ENCODE measurements at places on chromosomes 3 and 15.

DNA sequence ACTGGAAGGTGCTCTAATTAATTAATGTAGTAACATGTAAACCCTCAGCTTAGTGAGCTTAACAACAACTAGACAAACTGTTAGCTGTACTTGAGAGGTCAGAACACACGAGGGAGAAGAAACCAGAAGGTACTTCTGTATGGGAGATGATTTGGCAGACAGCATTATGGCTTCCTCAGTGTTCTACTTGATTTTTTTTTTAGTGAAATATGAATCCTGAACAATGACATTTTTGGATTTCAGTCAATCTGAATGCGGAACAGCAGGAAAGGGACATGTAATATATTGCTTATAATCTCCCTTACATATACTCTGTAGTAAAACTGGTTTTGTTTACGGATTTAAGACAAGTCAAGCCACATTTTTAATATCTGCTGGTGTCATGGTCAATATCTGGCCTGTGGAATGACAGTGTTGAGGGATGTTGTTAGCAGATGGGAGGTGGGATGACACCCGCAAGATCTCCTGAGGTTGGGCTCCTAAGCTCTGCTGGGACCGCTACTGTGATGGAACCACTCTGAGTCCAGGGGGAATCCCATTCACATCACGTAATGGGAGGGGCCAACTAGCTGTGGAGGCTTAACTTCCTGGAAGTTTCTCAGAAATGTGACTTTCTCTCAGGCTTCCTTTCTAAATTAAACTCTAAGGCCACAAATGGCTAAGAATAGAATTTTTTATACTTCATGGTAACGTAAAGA is 18.7 kb downstream of the TNFAIP8L3 start:
- no peaks in the 10 kb centered on the region for H3K36me3 ChIP-seq
- DNase-seq = no peak
- no peak overlapping the region for H3K4me3 ChIP-seq
- H3K27ac ChIP-seq = no peak overlapping the region

DNA sequence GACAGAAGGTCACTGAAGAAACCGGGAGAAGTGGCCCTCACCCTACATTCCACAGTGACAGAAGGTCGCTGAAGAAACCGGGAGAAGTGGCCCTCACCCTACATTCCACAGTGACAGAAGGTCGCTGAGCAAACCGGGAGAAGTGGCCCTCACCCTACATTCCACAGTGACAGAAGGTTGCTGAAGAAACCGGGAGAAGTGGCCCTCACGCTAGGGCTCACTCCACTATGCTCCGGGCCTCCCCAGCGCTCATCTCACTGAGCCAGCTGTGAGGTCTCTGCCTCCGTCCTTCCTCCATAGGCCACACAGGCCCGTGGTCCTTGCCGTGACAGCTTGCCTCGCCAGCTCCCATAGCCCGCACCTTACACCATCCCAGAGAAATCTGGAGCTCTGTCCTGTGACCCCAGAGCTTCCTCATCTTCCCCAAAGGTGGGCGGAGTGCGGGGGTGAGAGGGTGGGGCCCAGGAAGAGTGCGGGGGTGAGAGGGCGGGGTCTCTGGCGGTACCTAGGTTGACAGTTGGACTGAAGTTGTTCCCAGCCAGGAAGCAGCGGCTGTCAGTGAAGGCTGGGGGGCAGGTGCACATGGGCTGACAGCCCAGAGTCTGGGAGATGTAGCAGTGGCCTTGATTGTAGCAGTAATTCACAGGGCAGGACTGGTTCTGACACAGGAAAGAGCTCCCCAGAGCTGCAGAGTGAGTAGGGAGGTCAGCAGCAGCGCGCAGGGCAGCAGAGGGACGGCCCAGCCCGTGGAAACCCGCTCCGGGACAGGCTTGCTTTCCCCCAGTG is 32.0 kb downstream of the MUC20 start:
- no peaks in the 10 kb centered on the region for H3K27me3 ChIP-seq
- H3K4me1 ChIP-seq = peaks cover 15% of the 10 kb centered on the region
- H3K36me3 ChIP-seq = no peaks in the 10 kb centered on the region
- no peak overlapping the region for H3K27ac ChIP-seq

GRCh38 chr3:102410616-102411015 is 24.2 kb upstream of the ZPLD1 start:
- H3K36me3 ChIP-seq = no peaks in the 10 kb centered on the region
- H3K4me1 ChIP-seq = no peaks in the 10 kb centered on the region
- no peaks in the 10 kb centered on the region for H3K27me3 ChIP-seq
- H3K4me3 ChIP-seq = no peak overlapping the region

DNA sequence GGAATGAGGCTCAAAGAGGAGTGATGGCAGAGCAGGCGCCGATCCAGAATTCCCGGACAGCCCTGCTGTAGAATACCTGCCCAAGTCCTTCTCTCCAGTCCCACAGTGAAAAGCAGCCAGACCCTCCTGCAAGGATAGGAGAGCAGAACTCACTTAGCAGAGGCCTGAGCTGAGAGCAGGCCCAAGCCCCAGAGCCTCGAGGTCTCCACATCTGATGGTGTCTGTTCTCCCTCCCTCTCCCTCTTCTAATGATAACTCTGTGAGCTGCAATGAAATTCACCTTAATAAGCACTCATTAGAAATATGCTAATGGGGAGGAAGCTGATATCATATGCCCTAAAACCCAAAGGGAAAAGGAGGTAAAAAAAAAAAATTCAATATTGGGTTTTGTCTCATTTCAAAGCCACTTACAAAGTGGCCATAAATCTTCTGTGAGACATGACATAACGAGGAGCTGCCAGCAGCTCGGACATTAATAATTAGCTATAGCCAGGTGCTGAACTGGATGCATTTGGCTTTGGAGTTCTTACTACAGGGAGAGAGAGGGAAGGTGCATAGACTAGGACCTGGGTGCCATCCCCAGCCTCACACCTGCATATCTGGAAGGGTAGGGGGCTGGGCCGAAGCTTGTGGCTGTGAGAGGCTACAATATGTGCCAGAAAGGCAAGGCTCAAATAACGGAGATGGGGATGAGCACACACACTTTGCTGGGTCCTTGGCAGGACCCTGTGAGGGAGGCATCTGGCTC is 108.4 kb downstream of the MEGF11 start:
- no peak overlapping the region for H3K27ac ChIP-seq
- H3K36me3 ChIP-seq = no peaks in the 10 kb centered on the region
- no peak for DNase-seq
- no peaks in the 10 kb centered on the region for H3K27me3 ChIP-seq
- no peaks in the 10 kb centered on the region for H3K4me1 ChIP-seq

- H3K36me3 ChIP-seq = no peaks in the 10 kb centered on the region
- DNase-seq = no peak
- H3K4me3 ChIP-seq = no peak overlapping the region
- no peaks in the 10 kb centered on the region for H3K27me3 ChIP-seq
Measured at GRCh38 chr15:27867861-27868260, 231.3 kb downstream of the OCA2 start.

DNA sequence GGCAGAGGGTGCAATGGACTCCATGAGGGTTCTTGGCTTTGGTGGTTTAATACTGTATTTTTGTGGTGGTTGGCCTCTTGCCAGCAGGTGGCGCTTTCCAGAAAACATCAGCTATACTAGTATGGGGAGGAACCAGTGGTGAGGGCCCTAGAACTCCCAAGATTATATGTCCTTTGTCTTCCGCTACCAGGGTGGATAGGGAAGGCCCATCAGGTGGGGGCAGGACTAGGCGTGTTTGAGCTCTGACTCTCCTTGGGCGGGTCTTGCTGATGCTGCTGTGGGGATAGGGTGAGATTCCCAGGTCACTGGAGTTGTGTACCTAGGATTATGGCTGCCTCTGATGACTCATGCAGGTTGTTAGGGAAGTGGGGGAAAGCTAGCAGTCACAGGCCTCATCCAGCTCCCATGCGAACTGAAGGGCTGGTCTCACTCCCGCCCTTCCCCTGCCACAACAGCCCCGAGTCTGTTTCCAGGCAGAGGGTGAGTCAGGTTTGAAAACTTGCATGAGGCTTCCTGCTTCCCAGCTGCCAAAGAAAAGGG is 357.7 kb downstream of the OTOL1 start:
- no peaks in the 10 kb centered on the region for H3K27me3 ChIP-seq
- no peak overlapping the region for H3K4me3 ChIP-seq
- H3K27ac ChIP-seq = no peak overlapping the region
- peaks cover 2% of the 10 kb centered on the region for H3K4me1 ChIP-seq
- no peaks in the 10 kb centered on the region for H3K36me3 ChIP-seq
- no peak for DNase-seq

GRCh38 chr3:150480877-150481276 is 65.4 kb downstream of the SERP1 start:
- no peaks in the 10 kb centered on the region for H3K4me1 ChIP-seq
- H3K27me3 ChIP-seq = no peaks in the 10 kb centered on the region
- H3K4me3 ChIP-seq = no peak overlapping the region
- no peak for DNase-seq

GRCh38 chr3:48157950-48158376 is 30.3 kb downstream of the CDC25A start:
- no peak overlapping the region for H3K27ac ChIP-seq
- H3K4me1 ChIP-seq = peaks cover 14% of the 10 kb centered on the region
- no peak overlapping the region for H3K4me3 ChIP-seq
- DNase-seq = no peak

DNA sequence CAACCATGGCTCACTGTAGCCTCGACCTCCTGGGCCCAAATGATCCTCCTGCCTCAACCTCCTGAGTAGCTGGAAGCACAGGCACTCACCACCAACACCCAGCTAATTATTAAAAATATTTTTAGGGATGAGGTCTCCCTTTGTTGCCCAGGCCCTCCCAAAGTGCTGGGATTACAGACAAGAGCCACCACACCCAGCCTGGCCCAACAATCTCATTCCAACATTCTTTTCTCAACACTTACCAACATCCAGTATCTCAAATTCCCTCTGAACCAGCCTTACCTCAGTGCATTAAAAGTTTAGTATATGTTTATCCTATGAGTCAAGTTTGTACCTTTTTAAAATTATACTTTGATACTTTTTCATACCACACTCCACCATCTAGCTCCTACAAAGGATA is 25.0 kb downstream of the ANXA2 start:
- DNase-seq = no peak
- H3K36me3 ChIP-seq = peaks cover 28% of the 10 kb centered on the region
- H3K27ac ChIP-seq = peak overlapping the region; percentile 74
- H3K4me3 ChIP-seq = no peak overlapping the region
- peaks cover 47% of the 10 kb centered on the region for H3K4me1 ChIP-seq

DNA sequence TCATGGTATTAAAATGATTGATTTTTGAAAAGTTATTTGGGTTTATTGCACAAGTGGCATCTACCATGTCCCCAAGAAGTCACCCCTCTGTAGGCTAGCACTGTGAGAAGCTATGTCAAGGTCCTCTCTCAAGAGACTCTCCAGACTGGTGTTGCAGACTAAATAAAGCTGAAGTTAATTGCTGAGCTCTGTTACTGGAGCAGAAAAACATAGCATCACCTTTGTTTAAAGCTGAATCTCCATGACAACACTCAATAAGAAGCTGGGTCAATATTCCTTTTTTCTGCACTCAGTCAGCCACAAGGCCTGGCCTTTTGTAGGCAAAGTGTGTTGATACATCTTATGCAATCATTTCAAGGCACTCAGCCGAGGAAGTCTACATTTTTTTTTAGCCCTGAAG is 806.6 kb upstream of the LMCD1 start:
- no peaks in the 10 kb centered on the region for H3K4me1 ChIP-seq
- no peak for DNase-seq
- no peaks in the 10 kb centered on the region for H3K27me3 ChIP-seq
- H3K4me3 ChIP-seq = no peak overlapping the region
- no peak overlapping the region for H3K27ac ChIP-seq
- no peaks in the 10 kb centered on the region for H3K36me3 ChIP-seq

DNA sequence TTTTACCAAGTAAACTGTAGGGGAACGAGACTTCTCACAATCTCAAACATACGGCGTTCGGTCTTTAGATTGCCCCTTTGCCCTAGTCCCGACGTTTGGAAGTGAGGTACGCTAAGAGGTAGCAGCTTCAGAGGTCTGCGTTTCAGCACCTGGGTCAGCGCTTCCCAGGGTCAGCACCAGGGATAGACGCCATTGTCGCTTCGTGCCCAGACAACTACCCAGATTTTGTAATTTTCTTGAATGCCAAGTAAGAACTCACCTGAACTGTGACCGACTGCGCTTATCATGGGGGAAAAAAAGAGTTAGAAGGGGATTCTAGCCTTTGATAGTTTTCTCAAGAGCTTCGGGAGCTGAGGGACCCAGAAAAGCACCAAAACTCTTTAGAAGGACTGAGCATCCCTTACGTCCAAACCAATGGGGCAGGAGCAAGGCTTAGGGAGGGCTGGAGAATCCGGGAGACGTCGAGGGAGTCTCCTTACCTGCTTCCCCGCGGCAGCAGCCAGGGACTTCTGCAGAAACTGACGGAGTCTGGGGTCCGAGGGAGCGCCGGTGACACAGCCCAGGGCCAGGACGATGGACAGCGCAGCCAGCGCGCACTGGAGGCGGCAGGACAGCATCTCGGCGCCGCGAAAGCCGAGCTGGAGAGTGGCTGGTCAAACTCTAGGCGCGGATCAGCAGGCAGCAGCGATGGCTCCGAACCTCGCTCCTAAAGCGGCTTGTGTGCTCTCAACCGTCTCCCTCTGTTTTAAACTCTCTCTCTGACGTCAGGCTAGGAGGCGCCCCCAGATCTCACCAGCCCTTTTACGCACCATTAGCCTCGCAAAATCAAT is at the start of gene SST:
SST (minus strand) TSS at position 720 of the 830 bp plus-strand sequence; CDS start at position 617, 103 bp downstream.
- H3K4me3 ChIP-seq = no peak within 1 kb of the TSS
- no peaks in the 10 kb centered on the region for H3K27me3 ChIP-seq
- H3K27ac ChIP-seq = no peak within 1 kb of the TSS
- DNase-seq = no peak

DNA sequence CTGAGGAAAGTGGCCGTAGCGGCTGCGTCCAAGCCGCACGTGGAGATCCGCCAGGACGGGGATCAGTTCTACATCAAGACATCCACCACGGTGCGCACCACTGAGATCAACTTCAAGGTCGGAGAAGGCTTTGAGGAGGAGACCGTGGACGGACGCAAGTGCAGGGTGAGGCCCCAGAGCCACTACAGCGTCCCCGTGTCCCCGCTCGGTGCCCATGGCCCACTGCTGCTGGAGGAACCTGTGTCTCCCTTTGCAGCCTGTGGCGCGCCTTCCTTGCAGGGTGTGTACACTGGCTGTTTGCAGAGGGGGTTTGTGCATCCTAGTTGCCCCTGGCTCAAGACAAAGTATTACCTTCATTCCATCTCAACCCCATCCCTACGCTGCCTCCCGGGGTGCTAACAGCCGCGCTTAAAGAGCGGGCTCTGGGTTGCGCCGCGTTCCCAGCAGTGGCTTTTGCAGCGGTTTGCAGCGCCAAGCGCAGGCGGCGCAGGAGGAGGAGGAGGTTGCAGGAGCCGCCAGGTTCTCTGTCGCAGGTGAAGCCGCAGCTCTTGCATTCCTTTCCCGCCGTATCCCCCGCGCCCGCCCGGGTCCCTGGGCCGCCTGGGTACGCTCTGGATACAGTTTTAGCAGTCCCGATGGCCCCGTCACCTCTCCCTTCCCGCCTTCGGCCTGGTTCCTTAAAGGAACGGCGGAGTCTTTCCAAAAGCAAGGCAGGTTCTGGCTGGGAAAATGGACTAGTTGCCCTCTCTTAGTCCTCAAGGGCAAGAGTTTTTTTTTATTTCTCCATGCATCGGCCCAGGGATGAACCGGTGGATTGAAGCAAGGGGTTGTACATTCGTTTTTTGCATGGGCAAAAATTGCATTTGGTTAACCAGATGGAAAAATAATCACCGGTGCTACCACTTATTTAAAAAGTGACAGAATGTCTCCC is 1.2 kb downstream of the CRABP1 start:
- no peak overlapping the region for H3K27ac ChIP-seq
- no peaks in the 10 kb centered on the region for H3K36me3 ChIP-seq
- DNase-seq = no peak

GRCh38 chr3:148441191-148441590 is 256.5 kb upstream of the AGTR1 start:
- H3K36me3 ChIP-seq = no peaks in the 10 kb centered on the region
- H3K4me1 ChIP-seq = no peaks in the 10 kb centered on the region
- no peak overlapping the region for H3K27ac ChIP-seq
- H3K4me3 ChIP-seq = no peak overlapping the region
- no peaks in the 10 kb centered on the region for H3K27me3 ChIP-seq
